CD8-positive, alpha-beta memory T cell (primary cell): ENCODE measurements at places on chromosomes 2 and 18. TPM values are rescaled to one million over a fixed set of nuclear protein-coding genes. Genes with fewer than 3 reads are reported as not detected.

DNA sequence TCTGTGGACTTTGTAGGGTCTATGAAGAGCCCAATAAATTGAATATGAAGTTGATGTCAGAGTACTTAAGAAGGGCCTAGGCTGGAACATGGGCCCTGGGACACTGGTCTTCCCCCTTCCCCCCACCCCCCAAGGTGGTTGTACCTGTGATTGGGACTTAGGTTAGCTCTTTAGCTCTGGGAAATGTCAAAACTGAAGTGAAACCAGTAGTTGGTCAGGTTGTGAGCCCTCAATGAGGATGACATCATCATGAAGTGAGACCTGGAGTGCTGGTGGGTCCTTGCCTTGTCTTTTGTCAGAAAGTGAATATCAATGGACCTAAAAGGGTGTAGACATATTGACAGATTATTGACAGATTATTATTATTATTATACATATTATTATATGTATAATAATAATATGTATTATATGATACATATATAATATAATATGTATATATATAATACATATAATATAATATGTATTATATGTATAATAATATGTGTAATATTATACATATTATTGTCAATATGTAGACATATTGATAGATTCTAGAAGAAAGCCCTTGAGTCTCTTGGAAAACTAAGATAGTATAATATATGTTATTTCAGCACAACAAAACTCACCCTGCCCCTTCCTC is 5.4 kb downstream of the MARS2 start:
- DNase-seq: no peak

- no peak for DNase-seq
These were observed 7.9 kb downstream of the TMEM198 start for GRCh38 chr2:219551441-219552381.

DNA sequence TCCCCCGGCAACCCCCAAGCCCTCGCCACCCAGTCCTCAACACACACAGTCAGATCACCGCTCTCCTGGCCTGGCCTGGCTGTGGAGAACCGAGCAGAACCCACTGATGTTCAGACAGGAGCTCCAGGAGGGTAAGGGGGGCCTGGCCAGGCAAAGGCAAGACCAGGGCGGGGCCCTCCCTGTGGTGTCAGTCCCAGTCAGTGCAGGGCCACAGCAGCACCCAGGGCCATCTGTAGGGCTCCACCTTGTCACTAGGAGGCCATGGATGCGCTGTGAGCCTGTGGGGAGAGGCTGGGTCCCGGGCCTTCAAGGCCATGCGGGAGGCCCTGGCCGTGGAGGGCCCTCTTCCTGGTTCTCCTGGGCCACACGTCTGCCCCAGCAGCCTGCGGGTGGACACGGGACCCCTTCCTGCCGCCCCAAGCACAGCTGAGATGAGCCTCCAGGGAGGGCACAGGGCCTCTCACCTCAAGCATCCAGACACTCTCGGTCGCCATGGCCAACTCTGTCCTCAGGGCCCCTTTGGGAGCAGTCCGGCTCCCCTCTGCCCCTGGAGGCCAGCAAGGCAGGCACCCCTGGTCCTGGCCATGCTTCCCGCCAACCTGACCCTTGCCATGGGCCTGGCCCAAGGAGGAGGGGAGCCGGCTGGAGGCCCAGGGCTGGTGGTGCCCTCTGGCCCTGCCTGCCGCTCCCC is 2.0 kb downstream of the ANO7 start:
- no peak for DNase-seq

The SLC11A1 gene
- total RNA-seq: 1.1 TPM

DNA sequence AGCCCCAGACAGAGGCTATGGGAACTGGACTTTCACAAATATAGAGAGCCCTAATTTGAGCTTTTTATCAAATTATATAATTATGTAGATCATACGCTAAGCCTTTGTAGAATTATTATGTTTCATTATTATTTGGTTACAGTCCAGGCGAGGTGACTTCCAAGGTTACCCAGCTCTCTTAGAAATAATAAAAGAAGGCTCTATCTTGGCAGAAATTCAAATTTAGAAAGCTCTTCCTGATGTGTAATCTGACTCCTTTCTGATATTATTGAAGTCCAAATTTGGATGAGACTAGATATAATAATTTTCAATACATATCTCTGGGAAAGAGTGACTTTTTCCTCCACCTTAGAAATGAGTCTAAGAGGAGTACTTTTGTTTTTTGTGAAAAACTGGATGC is 4.8 kb upstream of the SLC38A11 start:
- DNase-seq: no peak

The FABP1 gene
- total RNA-seq: not detected

The TFPI gene
- total RNA-seq: not detected

The NCK2 gene
- total RNA-seq: 72.4 TPM

The DCC gene
- not detected for total RNA-seq

DNA sequence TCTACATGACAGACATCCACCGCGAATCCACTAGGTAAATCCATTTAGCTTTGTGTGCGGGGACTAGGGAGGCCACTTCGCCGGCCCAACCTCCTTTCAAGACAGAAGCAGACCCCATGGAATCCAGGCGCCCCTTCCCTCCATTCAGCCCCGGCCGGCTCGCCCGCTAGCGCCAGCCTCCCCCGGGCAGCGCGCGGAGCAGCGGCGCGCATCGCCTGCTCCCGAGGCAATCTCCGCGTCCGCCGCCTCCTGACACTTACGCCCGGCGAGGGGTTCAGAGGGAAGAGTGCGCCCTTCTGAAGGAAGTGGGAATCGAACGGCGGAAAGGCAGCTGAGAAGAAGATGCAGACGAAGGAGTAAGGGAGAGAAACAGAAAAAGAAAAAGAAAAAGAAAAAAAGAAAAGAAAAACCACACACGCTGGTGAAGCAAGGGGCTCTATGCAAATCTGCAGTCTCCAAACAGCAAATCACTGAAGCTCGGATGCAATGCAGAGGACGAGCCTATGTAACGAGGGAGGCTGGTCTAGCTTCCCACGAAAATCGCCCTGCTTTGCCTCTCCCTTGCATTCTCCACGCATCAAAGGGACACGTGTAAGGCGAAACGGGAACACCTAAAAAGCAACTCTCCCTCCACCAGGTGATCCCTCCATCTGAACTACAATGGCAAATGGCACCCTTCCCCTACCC is 684.4 kb downstream of the NRXN1 start:
- DNase-seq: no peak

The PCARE gene
- not detected for total RNA-seq

DNA sequence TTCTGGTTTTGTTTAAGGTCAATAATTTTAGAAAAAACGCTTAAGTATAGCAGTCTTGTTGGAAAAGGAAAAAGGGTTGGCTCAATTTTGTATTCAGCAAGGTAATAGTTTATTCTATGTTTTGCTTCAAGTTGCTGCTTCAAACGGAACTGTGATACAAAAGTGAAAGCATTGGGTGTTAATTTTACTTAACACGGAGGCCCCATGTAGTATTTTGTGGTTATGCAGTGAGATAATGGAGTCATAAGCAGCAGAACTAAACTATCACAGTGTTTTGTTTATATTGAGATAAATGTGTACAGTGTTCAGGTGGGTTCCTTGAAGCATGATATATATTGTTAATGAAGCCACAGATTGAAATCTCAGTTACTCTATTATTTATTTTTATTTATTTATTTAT is 67.0 kb upstream of the LYPD6B start:
- no peak for DNase-seq

The GPR75 gene
- 2.1 TPM for total RNA-seq

DNA sequence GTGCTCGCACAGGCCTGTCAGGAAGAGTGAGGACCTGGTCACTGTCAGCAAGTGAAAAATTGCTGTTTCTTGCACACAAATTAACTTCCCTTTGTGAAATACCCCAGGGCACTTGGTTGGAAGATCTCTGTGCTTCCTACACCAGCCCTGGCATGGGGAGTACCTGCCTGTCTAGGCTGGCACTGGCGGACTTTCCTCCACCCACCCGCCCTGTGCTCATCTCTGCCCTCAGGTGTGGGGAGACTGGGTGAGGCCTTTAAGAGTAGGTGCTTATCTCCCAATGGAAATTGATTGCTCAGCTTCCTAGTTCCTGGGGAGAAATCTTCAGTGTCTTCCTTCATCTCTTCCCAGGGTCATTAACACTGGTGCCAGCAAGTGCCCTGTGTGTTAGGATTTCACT is 42.1 kb downstream of the IMPA2 start:
- DNase-seq: no peak

The RGPD4 gene
- total RNA-seq: 0.72 TPM

DNA sequence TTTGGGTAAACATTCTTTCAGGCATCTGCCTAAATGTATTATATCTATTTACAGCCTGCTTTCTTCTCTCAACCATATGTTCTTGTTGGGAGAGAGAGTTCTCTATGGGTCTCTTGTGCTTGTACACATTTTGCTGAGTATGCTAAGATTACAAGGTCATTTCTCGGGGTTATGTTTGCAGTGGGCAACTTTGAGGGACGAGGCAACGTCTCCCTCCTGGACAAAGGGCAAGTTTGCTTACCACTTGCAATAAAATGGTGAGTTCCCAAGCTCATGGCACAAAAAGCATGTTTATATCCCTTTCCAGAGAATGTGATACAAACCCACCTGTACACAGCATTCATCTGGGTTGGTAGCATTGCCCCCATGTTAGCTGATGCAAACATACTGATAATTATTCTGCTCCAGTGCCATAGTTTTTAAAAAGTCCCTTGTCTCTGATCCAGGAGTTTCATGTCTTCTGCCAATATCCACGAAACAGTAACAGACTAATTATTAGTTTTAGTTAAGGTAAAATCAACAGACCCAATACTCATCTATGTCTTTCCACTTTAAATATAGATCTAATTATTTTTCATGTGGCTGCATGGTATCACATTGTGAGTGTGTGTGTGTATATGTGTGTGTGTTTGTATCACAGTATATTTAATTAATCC is 84.2 kb upstream of the MAPK4 start:
- DNase-seq: no peak

- DNase-seq: no peak
These were observed 29.7 kb upstream of the IL1B start for GRCh38 chr2:112866128-112866835.

The REV1 gene
- total RNA-seq: 30.8 TPM

DNA sequence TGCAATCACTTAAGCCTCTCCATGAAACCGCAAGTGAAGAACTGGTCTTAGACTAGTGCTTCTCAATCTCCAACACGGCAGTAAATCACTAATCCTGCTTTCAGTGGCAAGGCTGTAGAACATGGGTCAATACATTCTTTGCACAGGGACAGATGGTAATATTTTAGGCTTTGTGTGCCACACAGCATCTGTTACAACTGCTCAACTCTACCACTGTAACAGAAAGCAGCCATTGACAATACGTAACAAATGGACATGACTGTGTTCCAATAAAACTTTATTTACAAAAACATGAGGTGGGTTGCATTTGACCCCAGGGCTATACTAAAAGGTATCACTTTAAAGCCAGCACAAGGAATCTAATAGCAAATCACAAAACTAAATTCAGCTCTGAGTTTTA is 51.1 kb downstream of the RNF152 start:
- DNase-seq: no peak

DNA sequence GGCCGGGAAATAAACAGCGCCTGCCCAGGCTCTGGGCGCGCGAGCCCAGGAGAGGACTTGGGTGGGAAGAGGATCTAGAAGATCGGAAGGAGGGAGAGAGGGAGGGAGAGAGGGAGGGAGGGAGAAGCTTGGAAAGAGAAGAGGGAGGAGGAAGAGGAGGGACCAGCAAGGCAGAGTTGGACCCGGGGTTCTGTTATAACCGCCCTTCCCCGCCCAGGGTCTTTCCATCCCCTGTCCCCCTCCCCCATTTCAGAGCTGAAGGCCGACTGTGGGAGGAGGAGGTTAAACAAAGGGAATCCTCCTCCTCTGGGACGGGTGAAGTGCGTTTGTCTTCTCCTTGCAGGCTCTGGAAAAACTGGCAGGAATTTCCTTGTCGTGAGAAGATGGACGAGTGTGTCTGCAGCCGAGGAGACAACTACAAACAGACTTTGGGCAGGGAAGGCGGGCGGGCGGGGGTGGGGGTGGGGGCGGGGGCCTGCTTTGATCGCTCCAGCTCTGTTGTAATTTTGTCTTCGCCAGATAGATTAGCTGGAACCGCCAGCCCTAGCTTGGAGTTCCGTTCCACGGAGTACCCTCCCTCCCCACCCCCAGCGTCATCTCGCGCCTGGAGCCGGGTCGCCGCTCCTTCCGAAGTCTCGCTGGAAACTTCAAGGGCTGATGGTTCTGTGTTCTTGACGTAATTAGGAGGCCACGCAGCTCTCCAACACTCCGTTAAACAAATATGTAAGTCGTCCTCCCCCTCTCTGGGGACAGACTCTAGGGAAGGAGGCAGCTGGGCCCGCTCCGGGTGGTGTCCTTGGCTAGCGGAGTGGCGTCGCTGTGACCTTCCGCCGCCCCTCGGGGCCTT is 6.4 kb upstream of the SP9 start:
- DNase-seq: no peak

DNA sequence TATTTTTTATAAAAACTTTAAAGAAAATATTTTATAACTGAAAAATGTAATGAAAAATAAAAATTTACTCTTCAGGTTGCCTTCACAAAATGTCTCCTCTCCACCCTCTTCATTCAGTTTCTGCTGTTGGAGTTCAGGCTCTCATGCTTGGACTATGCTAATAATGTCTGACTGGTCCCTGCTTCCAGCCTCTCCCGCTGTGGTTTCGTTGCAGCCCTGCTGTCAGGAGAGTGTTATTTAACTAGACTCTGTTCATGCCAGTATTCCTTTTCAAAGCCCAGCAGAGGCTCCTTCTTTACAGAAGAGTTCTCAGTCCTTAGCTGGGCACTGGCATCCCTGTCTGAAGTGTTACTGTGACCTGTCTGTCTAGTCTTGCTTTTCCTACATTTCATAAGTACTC is 40.4 kb downstream of the CLIP4 start:
- DNase-seq: no peak

DNA sequence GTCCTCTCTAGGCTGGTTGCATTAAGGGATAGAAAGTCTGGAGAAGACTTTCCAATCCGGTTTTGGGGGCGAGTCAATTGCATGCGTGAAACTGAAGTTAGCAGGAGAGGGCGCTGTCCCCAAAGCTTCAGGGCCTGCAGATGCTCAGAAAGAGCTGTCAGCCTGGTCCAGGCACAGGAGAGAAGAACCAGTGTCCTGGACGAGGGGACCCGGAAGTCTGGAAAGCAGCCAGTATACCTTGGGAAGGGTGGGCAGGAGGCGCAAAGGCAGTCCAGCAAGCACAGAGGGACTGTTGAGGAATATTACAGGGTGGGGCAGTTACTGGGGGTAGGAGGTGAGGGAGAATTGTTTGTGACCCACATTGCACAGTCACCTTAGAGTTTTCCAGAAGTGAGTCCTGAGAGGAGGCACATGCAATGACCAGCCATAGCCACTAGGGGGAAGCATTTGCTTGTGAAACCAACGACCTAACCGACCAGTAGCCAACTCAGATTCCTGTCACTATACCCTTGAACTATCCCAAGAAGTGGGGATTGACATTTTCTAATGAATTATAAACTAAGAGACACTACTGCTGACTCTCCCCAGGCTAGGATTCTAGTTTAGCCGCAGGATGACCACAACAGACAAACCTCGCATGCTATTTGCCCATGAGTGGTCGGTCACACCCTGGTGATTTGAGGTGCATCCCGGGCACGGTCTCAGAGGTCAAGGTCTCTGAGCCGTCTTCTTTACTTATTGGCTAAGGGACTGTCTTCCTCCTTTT is 172.8 kb downstream of the RDH14 start:
- peak; percentile 63 for DNase-seq

GRCh38 chr18:43161528-43161927 is 46.0 kb upstream of the RIT2 start:
- DNase-seq: no peak

GRCh38 chr18:79944746-79945117 is 6.7 kb downstream of the SLC66A2 start:
- no peak for DNase-seq

GRCh38 chr2:28949617-28950305 is 31.3 kb upstream of the TOGARAM2 start:
- DNase-seq: no peak
